ENCODE measurements at places on chromosomes 3 and 15. TPM values are rescaled to one million over a fixed set of nuclear protein-coding genes. Genes with fewer than 3 reads are reported as not detected.

STRIT1 gene
- 0.59 TPM for total RNA-seq

SCN5A gene
- 2.4 TPM for total RNA-seq

LSG1 gene
- total RNA-seq, result 38.6 TPM

NGLY1 gene
- 41.9 TPM for total RNA-seq

FBXL22 gene
- total RNA-seq, result 1.2 TPM

IP6K1 gene
- 49.1 TPM for total RNA-seq

PCLAF gene
- 9.4 TPM for total RNA-seq

- DNase-seq, result no peak
These were observed 42.1 kb downstream of the PRTG start for GRCh38 chr15:55700876-55701275.

DNA sequence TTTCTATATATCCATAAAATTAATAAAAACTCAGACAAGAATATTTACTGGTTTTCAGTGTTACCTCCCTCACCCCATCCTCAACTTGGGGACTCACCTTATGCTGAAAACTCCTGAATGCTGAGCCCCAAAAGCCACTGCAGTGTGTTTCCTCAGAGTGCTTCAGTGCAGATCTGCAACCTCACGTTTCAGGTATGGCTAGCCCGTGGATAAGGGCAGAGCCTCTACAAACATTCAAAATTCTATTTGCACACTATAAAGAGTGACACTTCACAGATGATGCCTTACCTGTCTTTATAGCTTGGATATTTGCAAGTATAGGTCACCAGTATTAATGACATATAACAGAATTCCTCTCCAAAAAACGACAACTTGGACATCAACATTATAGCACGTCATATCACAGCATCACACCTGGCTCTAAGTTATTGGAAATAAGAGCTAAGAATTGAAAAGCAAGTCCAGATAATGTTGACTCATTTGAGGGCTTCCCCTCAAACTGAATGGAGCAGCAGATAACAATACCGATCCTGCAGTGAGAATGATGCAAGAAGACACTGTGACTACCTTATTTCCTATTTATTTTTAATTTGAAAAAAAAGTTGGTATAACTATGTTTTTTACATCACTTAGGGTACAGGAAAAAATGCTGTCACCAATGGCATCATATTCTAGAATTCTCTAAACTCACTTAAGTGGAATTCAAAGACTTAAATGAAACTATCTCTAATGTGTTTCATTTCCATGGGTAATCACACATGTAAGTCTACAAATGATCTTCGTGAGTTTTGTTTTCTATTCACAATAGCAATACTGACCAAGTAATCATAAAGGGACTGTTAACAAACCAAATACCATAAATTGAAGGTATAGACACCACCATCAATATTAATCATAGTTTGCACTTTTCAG is 40.7 kb upstream of the RSL24D1 start:
- no peak for DNase-seq

GRCh38 chr3:54294214-54294613 is 171.9 kb downstream of the CACNA2D3 start:
- DNase-seq, result no peak

DNA sequence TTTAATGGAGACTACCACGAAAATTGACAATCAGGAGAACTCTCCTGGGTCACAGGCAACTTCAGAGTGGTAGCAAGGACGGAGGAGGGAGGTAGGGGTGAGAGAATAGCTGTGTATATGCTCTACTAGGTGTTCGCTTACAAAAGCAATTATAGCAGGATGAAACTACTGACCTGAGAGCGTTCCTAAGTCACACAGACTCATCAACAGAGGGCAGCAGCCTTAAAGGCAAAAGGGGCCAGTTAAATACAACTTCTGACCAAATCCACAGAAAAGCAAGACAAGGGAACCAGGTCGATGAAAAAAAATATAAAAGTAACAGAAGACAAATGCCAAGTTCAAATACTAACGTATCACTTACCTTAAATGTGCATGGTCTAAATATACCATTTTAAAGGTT is 894.6 kb downstream of the PLOD2 start:
- DNase-seq, result no peak

GRCh38 chr3:48432411-48433371 is 2.8 kb upstream of the PLXNB1 start:
- no peak for DNase-seq

- DNase-seq, result no peak
These were observed 338.4 kb upstream of the FRG2C start for GRCh38 chr3:75325716-75326115.

GRCh38 chr3:112539825-112540650 is 21.7 kb downstream of the ATG3 start:
- DNase-seq, result peak; percentile 35

GRCh38 chr3:72633534-72633933 is 214.7 kb downstream of the SHQ1 start:
- DNase-seq, result no peak

DNA sequence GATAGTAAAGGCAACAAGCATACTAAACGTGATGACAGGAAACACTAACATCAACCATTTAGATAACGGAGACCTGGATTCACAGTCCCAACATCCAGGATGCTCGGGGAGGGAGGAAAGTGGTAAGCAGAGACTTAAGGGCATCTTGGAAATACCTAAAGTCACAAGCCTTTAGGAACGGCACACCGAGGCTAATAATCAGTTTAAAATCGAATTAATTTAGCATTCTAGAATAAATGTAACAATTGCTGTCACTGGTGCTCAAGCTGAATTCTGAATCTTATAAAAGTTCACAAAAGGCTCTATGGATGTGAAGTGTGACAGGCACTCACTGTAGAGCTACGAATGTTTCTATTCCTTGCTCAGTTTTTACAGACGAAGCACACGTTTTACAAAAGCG is 1.3 kb downstream of the CD47 start:
- DNase-seq, result no peak

- DNase-seq, result peak; percentile 71
These were observed 753 bp upstream of the MYO5A start for GRCh38 chr15:52529341-52529924.

DNA sequence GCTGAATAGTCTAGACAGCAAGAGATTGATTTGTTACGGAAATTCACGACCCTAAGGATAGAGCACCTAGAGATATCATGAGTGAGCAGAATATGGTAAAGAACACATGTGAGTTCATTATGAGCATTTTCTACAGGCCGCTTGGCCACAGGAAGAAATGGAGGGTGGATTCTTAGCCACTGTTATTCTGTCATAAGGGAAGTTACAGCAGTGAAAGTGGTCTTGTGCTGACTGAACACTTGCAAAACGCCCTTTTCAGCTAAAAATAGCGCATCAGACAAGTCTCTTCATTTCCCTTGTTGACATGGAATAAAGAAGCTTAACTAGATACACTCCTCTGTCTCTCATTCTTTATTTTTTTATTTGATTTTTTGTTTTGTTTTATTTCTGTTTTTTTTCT is 19.8 kb downstream of the DGKG start:
- DNase-seq, result no peak

- DNase-seq, result no peak
These were observed 243.4 kb downstream of the DTWD1 start for GRCh38 chr15:49864251-49864650.

- DNase-seq, result no peak
These were observed 320.2 kb upstream of the IL12A start for GRCh38 chr3:159668461-159668860.

DNA sequence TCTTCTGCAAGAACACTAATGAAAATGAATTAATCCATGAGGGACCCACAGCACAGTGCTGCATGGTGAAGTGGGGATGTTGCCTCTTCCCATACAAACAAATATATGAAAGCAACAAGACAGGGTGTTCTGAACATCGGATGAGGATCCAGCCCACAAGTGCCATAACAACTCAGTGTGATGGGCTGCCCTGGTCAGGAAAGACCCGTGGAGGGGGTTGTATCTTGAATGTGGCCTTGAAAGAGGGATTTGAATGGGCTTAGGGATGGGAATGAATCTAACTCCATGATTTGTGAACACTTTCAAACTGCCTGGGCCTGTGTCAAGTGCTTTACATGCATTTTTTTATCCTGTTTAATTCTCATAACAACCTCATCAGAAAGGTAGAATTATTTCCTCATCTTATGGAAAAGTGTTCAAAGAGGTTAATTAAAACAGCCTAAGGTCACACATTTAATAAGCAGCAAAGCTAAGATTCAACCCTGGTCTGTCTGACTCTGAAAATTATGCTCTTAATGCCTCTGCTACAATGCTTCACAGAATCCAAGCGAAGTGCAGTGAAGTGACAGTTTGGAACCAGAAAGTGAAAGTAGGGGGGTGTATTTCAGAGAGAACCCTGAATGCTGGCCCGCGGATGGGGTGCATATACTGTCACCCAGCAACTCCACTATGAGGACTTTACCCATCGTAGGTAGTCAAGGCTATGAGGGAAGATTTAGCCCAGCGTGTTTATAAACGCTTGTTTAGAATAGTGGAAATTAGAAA is 65.6 kb upstream of the HEG1 start:
- DNase-seq, result no peak

DNA sequence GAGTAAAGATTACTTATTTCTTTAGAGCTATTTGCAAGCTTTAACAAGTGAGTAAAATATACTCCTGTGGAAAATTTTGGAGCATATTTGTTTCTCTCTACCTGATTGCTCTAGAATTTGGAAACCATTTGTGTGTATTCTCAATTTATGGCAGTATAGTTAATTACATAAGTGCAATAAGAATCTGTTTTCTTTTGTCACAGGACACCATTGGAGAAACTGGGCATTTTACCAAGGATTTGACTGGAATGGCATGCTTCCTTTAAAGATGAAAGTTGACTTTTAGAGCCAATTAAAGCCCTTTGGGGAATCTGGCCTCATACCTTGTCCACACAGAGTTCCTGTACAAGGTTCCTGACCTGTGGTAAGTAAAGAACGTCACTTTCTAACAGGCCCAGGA is 38.4 kb downstream of the PAQR5 start:
- no peak for DNase-seq

- DNase-seq, result no peak
These were observed 59.1 kb downstream of the SMAD6 start for GRCh38 chr15:66760968-66761725.

- no peak for DNase-seq
These were observed 6.6 kb upstream of the KLF13 start for GRCh38 chr15:31320022-31320421.

GRCh38 chr3:44885618-44886017 is 11.2 kb downstream of the TGM4 start:
- no peak for DNase-seq

- no peak for DNase-seq
These were observed 236.8 kb upstream of the GBE1 start for GRCh38 chr3:81998139-81998755.

DNA sequence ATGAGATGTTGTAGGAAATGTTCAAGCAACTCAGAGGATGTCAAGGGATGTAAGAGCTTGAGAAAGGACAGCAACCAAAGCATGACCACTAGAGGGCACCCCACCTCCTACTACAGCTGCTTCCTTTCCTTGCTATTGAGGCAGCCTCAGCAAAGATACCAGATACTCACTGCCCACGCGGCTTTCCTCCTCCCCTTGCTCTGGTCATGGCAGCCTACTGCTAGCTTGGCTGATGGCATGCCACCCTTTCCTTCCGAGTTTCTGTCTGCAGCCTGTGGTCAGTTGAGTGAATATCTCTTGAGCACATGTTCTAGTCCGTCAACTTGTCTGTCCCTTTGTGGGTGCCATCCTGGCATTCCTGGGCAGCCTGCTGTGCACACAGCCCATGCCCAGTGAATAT is 4.4 kb upstream of the CXCR6 start:
- peak; percentile 52 for DNase-seq

GRCh38 chr3:85210540-85210939 is 251.8 kb downstream of the CADM2 start:
- DNase-seq, result no peak

DNA sequence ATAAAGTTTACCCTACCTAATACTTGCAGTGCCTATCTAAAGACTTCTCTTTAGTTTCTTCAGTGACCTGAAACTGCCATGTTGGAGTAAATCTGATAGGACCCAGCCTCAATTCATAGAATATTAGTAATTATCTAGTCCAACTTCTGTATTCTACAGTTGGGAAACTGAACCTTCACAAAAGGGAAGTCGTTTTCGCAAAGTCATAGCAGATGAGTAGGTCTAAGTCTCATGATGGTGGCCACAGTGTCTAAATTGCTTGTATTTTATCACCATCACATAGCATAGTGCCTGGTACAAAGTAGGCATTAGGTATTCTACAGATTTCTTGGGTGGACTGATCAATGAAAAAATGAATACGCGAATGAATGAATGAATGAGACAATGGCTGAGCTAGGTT is 8.4 kb downstream of the GMNC start:
- DNase-seq, result no peak

- no peak for DNase-seq
These were observed 5.3 kb downstream of the SNX22 start for GRCh38 chr15:64156652-64157331.

DNA sequence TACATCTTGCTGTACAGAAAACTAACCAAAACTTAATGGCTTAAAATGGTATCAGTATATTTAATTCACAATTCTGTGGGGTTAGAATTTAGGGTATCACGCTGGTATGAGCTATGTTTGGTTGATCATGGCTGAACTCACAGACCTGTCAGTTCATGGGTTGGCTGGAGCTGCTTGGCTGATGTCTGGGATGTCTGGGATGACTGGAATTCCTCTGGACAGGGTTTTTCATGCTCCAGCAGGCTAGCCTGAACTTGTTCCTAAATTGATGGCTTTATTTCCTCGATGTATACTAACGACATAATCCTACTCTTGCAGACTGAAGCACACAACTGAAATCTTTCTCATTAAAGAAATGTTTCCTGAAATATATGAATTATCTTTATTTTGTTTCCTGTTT is 338.9 kb upstream of the GBE1 start:
- no peak for DNase-seq

- DNase-seq, result no peak
These were observed 149.9 kb downstream of the LRRK1 start for GRCh38 chr15:101068961-101069653.

DNA sequence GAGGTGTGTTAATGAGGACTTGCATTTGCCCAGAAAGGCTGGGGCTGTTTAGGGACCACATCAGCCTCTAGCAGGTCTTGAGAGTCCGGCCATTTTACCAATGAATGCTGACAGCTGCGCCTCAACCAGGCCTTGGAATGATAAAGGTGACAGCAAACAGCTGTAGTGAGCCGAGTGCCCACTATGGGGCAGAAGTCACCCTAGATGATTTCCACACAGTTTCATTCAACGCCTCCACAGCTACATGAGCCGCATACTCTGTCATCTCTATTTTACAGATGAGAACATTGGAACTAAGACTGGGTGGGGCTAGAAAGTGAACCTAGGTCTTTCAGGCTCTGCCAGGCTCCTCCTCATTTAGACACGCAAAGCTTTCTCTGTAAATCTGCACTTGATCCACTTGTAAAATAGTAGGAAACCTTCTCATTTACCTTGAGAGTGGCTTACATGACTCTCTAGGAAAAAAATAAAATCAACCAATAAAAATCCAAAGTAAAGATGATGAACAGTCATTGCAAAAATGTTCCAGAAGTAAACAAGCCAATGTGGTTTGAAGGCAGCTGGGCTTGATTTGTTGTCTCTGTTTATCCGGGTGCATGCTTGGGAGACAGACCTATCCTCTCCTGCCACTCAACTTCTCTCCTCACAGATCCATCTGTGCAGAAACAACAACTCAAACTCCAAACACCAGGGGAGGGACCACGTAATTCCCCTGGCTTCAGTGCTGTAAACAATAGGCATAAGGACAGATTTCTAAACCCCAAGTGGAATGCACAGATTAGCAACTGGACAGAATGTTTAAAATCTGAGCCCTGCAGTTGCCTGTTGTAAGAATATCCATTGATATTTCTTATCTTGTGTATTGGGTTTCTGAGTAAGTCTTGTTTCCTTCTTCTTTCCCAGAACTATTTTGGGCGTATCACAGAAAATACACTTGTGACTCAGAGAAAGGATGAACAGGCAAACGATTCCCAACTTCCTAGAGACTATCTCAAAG is 31.5 kb upstream of the LDHAL6B start:
- DNase-seq, result peak; percentile 17

All from spinal cord (tissue), 10 donors.